Iris pigment epithelial cell (primary cell): ENCODE measurements at places on chromosomes 1 and 21.

GRCh38 chr1:101967871-101968270 is 28.9 kb downstream of the OLFM3 start:
- DNase-seq = no peak

DNA sequence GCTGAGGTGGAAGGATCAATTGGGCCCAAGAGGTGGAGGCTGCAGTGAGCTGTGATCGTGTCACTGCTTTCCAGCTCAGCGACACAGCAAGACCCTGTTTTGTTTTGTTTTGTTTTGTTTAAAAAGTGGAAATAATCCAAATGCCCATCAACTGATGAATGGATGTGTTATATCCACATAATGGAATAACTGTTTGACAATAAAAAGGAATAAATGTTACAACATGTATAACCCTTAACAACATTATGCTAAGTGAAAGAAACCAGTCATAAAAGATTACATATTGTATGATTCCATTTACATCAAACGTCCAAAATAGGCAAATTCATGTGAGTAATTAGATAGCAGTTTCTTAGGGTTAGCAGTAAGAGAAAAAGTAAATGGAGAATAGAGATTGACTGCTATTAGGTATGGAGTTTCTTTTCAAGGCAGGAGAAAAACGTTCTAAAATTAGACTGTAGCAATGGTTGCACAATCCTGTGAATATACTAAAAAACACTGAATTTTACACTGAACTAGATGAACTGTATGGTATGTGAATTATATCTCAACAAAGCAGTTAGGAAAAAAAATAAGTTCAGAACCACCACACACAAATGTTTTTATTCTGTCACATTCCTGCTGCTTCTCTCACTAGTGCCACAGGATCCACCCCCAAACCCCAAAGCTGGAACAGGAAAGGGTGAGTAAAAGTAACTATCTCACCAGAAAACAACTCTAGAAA is 15.7 kb downstream of the FOXJ3 start:
- DNase-seq = peak; percentile 86

DNA sequence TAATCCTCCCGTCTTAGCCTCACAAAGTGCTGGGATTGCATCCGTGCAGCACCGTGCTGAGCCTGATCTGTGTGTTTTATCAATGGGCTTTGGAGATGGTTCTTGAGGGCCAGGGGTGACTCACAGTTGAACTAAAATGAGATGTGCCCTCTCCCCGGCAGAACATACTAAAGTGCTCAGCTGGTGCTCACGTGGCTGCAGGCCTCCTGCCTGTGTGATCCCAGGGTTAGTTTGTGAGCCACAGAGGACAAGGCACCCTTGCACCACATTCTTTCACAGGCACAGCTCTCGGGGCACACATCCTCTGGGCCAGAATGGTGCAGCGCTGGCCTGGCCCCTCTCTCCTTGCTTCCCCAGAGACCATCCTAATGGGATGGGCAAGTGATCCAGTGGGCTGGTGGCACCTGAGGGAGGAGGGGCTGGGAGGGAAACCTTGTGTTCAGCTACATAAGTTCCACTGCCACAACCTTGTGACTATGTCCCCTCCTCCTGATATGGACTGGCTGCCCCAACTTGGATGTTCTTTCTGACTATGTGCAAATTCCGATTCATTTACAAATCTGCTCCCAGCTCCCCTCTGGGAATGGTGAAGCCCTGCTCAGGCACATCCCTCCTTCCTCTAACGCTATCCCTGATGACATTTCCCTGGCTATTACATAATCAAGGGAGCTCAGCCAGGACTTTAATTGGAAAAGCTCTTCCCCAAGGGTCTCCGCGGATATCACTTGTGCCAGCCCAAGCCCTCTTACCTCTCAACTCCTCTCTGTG is 197.0 kb upstream of the EDN2 start:
- DNase-seq = peak; percentile 52

- DNase-seq = peak; percentile 30
Measured at GRCh38 chr1:68142036-68142435, 90.3 kb downstream of the WLS start.

DNA sequence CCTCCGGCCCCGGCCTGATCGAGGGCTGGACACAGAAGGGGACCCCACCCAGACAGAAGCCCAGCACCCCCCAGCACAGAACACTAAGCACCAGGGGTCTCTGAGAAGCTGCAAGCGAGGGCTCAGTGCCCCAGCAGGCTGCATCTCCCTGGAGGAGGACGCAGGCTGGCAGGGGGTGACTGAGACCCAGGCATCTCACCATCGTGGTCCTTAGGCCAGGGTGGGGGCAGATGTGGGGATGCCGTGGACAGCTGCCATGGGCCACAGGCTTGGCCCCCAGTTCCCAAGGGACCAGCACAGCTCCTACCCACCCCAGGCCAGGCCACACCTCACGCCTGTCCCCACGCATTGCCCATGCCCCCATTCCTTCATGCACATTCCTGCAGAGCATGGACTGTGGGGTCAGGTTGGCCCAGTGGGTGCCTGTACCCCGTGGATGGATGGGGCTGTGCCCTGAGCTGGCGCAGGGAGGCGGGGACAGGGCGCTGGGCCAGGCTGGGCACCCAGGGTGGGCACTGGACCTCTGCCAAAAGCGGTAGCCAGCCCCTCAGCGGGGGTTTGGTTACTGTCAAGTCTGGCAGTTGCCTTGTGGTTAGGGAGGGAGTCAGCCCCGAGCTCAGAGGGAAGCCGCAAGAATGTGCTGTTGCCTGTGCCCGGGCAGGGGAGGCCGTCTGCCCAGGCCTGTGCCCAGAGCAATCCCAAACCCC is 61.5 kb downstream of the ARHGEF16 start:
- no peak for DNase-seq
